M059J (cell line): ENCODE measurements at places on chromosomes 7 and 10. TPM values are rescaled to one million over a fixed set of nuclear protein-coding genes. Genes with fewer than 3 reads are reported as not detected.
A peak's percentile ranks its signal among the peaks of the same experiment; 100 is the strongest.

DNA sequence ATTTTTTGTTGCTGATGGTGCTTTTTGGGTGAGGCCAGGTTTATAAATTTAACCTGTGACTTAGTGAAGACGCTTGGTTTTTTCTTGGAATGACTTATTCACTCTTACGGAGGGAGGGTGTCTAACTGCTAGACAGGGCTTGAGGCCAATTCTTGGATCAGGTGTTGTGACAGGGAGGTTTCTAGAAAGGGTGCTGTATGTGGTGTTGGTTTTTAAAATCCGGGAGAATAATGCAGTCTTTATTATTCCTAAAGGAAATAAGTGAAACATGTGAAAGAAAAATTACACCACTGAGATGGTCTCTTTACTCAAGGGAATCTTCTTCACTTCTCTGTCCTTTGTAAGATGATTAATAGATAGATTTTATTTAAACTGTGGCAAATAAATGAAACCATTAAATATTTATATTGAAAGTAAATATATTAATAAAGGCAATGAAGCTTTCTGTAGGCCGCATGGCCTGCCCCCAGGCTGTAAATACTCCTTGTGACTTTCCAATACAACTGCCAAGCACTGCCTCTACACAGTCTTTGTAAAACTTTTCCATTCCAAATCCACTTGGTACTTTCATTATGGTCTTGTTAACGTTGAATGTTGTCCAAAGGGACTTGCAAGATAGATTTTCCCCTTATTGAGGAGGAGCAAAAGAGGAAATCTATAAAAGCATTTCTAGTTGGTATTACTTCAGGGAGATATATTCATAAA lies 323.1 kb downstream of the SUGCT start:
- DNase-seq = no peak

Gene HOGA1
- 0.12 and 0.71 TPM in 2 replicates for total RNA-seq

Gene TMEM178B
- total RNA-seq = 0.71 and 1.6 TPM in 2 replicates

GRCh38 chr7:36735172-36735571 lies 10.9 kb upstream of the AOAH start:
- DNase-seq = peak; percentile 71

- DNase-seq = peak; percentile 74
Observed at GRCh38 chr7:23712368-23713284, 2.6 kb downstream of the STK31 start.

DNA sequence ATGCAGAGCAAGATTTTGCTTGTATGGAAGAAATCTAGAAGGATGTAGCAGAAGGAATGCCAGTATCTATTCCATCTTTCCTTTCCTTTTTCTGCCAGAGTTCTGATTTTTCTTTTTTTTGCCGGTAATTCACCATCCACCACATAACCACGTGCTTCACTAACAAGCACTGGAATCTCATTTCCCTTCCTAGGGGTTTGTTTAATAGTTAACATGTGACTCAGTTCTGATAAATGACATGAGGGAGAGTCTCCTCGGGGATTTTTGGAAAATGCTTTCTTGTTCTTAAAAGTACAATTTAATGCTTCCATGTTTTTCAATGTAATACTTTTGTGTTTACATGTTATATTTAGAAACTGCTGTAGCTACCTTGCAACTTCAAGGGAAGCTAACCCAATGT lies 590.2 kb downstream of the SH2D4B start:
- DNase-seq = peak; percentile 4

DNA sequence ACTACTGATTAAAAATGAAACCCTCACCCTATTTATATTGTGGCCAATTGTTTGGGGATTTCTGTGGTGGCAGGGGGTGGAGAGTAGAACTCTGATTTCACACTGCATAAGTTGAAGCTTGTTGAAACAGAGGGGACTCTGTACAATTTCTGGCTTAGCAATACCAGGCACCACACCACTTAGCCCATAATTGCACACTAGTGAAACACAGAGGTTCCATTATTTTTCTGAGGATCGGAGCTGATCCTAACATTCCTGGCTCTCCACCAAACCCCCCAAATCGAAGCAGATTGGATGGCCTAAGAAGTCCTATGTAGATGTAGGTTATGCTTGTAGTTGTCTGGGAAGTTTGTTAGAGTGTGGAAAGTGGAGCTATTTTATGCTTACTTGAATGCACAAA lies 47.0 kb downstream of the PTN start:
- no peak for DNase-seq

DNA sequence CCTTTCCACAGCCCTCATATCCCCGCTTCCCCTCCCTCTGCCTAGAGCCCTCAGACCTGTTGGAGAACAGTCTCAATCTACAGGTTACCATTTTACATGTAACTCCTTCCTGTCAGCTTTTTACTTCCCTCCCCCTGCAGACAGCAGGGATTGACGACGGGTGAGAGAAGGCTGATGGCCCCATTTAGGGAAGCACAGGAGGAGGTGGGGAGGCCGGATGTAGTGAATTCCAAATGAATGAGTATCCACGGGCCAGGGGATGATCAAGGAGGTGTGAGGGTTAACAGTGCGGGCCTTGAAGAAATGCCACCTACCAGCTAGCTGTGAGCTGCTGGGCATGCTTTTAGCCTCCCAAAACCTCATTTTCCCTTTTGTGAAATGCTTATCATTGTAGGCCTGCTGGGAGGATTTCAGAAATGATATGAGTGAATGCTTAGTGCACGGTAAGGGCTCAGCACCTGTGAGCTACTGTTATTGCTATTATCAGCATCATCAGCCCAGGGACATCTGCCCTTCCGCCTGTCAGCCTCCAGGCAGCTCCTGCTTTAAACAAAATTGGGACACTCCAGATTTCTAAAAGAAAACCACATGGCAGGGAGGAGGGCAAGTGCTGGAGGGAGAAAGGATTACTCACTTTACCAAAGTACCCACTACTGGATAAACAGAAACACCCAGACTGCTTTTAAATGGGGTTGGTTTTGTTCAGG lies 6.5 kb upstream of the NANOS1 start:
- peak; percentile 93 for DNase-seq

DNA sequence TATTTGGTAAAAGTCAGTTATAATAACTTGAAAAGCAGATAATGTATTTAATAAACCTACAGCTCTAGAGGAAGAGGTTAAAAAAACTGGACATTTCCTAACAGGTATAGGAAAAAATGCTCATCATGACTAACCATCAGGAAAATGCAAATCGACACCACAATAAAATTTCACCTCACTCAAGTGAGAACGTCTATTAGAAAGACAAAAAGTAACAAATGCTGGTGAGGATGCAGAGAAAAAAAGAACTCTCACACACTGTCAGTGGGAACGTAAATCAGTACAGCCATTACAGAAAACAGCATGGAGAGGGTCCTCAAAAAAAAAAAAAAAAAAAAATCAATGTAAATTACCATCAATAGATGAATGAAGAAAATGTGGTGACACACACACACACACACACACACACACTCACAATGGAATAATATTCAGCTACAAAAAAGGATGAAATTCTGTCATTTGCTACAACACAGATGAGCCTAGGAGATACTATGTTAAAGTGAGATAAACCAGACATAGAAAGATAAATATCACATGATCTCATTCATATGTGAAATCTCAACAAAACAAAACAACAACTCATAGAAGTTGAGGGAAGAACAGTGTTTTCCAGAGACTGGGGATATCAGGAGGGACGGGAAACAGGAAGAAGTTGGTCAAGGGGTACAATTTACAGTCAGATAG lies 20.1 kb downstream of the EPC1 start:
- no peak for DNase-seq

DNA sequence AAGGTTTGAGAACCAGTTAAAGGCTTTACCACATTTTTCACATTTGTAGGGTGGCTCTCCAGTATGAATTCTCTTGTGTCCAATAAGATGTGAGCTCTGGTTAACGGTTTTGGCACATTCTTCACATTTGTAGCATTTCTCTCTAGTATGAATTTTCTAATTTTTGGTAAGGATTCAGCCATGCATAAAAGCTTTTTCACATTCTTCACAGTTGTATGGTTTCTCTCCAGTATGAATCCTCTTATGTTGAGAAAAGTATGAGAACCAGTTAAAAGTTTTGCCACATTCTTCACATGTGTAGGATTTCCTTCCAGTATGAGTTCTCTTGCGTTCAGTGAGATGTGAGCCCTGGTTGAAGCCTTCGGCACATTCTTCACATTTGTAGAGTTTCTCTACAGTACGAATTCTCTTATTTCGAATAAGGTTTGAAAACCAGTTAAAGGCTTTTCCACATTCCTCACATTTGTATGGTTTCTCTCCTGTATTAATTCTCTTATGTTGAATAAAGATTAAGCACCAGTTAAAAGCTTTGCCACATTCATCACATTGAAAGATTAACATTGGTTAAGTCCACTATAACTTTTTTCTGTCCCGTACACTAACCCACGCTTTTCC lies 33.2 kb upstream of the ZNF479 start:
- DNase-seq = no peak

Gene MGAM2
- not detected in 2 replicates for total RNA-seq

- DNase-seq = no peak
Observed at GRCh38 chr10:123848564-123849457, 42.8 kb downstream of the CPXM2 start.

DNA sequence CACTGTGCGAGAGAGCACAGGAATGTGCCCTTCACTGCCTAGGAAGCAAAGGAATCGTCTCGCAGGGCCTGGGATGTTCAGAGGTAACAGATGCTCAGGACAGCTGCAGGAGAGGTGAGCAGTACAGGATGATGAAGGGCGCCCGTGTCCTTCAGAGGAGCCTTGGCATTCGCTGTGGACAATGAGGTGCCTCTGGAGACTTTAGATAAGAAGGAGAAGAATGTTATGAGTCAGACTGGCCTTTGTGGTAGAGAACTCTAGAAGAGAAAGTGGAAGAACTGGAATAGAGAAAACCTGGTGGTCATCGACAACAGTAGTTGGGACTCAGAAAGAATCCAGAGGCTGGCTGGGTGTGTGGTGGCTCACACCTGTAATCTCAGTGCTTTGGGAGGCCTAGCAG lies 64.4 kb upstream of the LEP start:
- DNase-seq = peak; percentile 46

Gene VIM
- total RNA-seq = 2,499 and 3,150 TPM in 2 replicates

Gene RPEL1
- total RNA-seq = 0.12 TPM in 1 of 2 replicates, not detected in the other

DNA sequence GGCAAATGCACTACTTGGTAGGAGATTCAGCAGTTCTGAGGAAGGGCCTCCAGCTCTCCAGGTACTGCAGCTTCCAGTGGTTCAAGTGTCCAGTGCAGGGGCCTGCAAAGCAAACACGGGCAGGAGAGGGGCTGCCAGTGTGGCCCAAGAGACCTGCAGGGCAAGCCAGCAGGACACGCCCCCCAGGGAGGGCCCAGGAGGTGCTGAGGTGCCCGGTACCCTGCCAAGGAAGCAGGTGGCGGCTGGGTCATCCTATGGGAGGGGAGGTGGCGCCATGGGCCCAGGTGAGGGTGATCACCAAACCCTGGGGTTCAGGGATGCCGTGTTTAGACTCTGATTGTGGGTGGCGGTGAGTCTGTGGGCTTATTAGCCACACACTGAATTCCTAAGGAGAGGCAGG lies 45.7 kb downstream of the PARP12 start:
- no peak for DNase-seq

Gene ZMIZ1
- total RNA-seq = 21.9 and 47.2 TPM in 2 replicates

DNA sequence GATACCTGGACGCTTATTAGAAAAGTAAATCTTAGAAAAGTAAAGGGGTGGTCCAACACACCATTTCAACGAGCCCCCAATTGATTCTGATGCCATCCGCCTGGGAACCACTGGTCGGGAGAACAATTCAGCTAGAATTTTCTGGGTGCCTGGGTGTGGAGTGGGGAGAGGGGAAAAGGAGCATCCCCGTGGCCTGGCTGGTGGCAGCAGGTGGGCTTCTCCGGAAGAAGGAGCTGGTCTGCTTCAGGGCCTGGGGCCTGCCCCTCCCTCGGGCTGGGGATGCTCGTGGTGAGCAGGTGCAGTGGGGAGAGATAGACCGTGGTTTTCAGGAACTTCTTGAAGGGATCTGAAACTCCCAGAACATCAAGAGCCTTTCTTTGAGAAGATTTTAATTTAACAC lies 39.9 kb upstream of the DUSP5 start:
- no peak for DNase-seq

Gene TAS2R3
- total RNA-seq = not detected in 2 replicates

DNA sequence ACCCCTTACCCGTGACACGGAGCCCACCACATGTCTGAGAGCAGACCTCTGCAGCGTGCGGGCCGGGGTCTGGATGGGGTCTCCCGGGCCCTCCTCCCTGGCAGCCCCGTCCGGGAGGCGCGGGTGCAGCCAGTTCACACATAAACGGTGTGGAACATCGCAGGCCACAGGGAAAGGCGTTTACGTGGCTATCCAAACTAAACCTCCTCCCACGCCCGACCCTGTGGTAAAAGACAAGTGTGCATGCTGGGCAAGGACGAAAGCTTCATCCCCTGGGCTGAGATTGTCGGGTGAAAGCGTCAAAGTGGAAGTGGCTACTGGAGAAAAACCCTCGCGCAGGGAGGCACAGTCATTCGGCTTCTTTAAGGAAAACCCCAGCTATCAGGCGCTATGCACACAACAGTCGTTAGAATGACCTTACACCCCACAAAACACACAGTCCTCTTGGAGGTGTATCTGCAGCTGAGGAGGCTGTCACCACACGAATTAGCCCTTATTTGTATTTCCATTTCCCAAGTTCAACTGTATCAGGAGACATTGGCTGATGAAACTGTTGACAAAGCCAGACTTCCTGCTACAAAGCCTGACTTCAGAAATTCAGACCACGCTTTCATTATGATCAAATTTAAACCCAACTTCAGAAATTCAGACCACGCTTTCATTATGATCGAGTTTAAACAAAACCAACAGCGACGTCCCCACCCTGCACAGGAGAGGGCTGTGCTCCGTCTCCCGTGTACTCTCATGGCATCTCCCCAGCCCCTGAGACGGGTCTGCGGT lies 15.3 kb downstream of the GPER1 start:
- no peak for DNase-seq

Gene OR2A7
- total RNA-seq = 0.07 and 0.98 TPM in 2 replicates
